Adipose tissue (tissue), 3 donors: ENCODE measurements at places on chromosomes 11 and 22. TPM values are rescaled to one million over a fixed set of nuclear protein-coding genes. Genes with fewer than 3 reads are reported as not detected.

Gene SLC1A2
- polyA plus RNA-seq = 13.1 TPM

Gene NFAM1
- polyA plus RNA-seq = 4.4 TPM

Gene MPZL3
- 3.2 TPM for polyA plus RNA-seq

Gene NAA40
- polyA plus RNA-seq = 7.6 TPM

Gene C11orf91
- not detected for polyA plus RNA-seq

Gene TM7SF2
- 151 TPM for polyA plus RNA-seq

Gene RPUSD4
- 25.7 TPM for polyA plus RNA-seq

Gene NRIP3
- 0.16 TPM for polyA plus RNA-seq

Gene PGA5
- 45.1 TPM for polyA plus RNA-seq

Gene FIBIN
- 15.4 TPM for polyA plus RNA-seq

Gene BRD1
- polyA plus RNA-seq = 16.2 TPM

Gene MAPK8IP2
- polyA plus RNA-seq = 0.67 TPM

Gene OR52I2
- not detected for polyA plus RNA-seq

Gene LRRC55
- 0.10 TPM for polyA plus RNA-seq

Gene SCARF2
- 1.8 TPM for polyA plus RNA-seq

Gene GGT5
- polyA plus RNA-seq = 68.7 TPM

Gene SESN3
- 1.5 TPM for polyA plus RNA-seq

Gene GLB1L2
- 0.79 TPM for polyA plus RNA-seq

Gene FOLR3
- polyA plus RNA-seq = 0.16 TPM

Gene GLYATL1
- 0.13 TPM for polyA plus RNA-seq
